ENCODE measurements at places on chromosomes 11 and 22.
A peak's percentile ranks its signal among the peaks of the same experiment; 100 is the strongest.

- DNase-seq = no peak
These were observed 6.4 kb upstream of the TBC1D10A start for GRCh38 chr22:30332994-30333706.

DNA sequence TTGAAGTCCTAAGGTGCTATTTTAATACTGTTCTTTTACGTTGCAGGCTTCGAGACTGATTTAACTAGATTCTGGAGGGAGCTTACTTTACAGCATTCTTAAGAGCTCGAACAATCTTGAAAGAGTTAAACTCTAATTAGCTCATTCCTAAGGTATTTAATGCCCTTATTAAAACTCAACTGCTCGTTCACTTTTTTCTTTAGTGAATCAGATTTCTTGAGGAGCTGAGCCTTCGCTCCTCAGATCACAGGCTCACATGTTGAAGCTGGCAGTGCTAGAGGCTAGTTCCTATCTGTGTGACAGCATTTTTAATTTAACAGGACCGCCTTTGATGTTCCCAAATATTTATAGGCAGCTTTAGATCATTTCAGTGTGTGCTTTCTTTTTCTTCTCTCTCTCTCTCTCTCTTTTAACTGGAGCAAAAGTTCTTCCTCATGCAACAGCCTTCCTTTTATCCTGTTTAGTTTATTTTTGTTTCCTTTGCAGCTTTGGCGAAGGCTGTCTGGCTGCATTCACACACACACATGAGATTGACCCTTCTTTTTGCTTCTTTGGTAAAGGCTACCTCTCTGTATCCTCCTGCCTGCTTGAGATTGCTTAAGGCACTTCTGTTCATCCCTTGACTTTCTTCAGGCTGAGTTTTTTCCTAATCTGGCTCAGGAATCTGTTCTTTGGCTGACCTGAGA, 21.0 kb downstream of the ZNRF3 start:
- no peak for DNase-seq

GRCh38 chr22:33073989-33074418, 15.8 kb upstream of the SYN3 start:
- DNase-seq = no peak

DNA sequence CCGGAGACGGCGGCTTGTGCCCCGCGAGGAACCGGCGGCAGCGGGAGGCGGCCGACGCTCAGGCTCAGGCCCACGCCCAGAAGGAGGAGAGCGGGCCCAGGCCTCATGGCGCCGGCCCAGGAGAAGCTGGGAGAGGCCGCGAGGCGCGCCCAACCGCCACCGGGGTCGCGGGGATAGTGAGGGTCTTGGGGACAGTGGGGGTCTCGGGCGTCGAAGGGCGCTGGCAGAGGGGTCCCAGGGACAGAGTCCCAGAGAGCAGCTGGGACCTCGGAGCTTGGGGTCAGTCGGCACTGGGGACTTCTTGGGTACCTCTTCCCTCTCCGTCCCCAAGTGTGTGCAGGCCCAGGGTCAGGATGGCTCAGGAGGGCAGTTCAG, at the start of gene PKDREJ:
Gene PKDREJ (minus strand): TSS at position 128 of the 375 bp plus-strand sequence. CDS start 21 bp downstream, at position 107.
- DNase-seq = no peak

- DNase-seq = peak; percentile 94
These were observed 4.4 kb upstream of the TPCN2 start for GRCh38 chr11:69044111-69045013.

- DNase-seq = no peak
These were observed 303.7 kb upstream of the PLET1 start for GRCh38 chr11:112564228-112564955.

DNA sequence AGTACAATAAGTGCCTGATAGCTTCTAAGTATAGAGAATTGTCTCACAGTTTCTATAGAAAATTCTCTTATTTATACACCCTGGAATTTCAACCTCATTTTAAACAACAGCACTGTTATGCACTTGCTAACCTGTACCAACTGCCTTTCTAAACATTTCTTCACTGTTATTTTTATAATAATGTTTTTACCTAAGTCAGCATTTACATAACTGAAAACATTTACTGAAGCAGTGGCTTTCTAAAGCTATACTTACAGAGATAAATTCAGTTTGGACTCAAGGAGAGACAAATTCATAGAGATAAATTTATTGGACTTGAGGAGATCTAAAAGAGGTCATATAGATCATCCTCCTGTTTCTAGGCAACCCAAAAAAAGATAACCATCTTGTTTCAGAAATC, 686.6 kb upstream of the FAT3 start:
- no peak for DNase-seq

GRCh38 chr11:96969251-96969650, 579.4 kb downstream of the JRKL start:
- DNase-seq = no peak

- no peak for DNase-seq
These were observed 12.7 kb upstream of the FXYD2 start for GRCh38 chr11:117837070-117837776.

- no peak for DNase-seq
These were observed 85.2 kb downstream of the BUD13 start for GRCh38 chr11:116687458-116688201.

- no peak for DNase-seq
These were observed 27.9 kb downstream of the MB start for GRCh38 chr22:35589071-35589755.

DNA sequence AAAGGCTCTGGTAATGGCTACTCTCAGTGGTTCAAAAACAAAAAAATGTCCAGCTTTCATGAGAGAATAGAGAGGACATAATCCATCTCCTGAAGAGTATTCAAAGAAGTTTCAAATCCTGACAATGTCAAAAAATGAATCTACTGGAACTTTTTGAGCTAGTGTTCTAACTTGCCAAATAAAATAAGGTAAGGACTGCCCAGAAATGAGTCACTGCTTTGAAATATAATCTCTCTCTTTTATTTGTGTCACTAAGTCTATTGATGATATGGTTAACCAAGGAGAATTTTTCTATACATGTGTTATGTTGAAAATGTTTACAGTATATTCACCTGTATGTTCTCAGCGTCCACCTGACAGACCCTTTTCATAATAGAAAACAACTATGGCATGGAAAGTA, 3.4 kb downstream of the GUCY1A2 start:
- no peak for DNase-seq

DNA sequence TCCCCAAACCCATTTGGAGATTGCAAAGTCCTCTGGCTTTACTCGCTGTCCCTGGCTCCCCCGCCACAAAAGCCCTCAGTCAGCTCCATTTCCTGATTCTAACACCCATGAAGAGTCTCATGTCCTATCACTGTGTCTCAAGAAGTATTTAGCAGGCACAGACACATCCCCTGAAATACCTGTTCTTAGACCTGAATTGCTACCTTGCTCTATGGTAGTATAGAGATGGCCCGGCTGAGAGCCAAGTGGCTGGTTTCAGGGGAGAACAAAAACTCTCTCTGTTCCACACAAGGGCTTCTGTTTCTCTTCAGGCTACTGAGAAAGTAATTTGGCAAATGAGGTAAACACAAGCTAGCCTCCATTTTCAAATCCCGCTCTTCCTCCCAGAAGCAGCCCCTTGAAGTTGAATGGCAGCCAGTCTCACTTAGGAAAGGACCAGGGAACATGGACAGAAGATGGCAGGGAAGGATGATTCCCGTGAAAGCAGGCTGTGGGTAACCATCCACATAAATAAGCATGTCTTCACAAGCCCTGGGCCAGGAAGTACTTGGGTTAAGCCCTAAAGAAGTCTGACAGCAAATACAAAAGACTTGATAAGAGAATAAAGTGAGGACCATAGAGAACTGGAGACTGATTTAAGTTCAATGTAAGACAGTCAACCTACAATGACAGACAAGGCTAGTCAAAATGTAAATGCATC, 137.8 kb downstream of the C11orf58 start:
- DNase-seq = no peak

GRCh38 chr11:65911682-65912568, 6.9 kb downstream of the C11orf68 start:
- peak; percentile 92 for DNase-seq
